ENCODE measurements at places on chromosomes 12 and 14. TPM values are rescaled to one million over a fixed set of nuclear protein-coding genes. Genes with fewer than 3 reads are reported as not detected.

GRCh38 chr12:94717108-94717507 lies 66.8 kb upstream of the TMCC3 start:
- DNase-seq, result no peak

DNA sequence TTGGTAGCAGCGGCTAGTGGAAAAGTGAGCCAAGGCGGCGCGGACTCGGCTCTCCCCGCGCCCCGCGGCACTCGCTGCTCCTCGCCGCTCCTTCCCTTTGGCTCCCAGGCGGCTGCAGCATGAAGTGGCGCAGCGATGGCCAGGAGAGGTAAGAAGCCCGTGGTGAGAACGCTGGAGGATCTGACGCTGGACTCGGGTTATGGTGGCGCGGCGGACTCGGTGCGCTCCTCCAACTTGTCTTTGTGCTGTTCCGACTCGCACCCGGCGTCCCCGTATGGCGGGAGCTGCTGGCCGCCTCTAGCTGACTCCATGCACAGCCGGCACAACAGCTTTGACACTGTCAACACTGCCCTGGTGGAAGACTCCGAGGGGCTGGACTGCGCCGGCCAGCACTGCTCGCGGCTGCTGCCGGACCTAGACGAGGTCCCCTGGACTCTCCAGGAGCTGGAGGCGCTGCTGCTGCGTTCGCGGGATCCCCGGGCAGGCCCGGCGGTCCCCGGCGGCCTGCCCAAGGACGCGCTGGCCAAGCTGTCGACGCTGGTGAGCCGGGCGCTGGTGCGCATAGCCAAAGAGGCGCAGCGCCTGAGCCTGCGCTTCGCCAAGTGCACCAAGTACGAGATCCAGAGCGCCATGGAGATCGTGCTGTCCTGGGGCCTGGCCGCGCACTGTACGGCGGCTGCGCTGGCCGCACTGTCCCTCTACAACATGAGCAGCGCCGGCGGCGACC lies 225.6 kb upstream of the CRY1 start:
- DNase-seq, result peak; percentile 11

DNA sequence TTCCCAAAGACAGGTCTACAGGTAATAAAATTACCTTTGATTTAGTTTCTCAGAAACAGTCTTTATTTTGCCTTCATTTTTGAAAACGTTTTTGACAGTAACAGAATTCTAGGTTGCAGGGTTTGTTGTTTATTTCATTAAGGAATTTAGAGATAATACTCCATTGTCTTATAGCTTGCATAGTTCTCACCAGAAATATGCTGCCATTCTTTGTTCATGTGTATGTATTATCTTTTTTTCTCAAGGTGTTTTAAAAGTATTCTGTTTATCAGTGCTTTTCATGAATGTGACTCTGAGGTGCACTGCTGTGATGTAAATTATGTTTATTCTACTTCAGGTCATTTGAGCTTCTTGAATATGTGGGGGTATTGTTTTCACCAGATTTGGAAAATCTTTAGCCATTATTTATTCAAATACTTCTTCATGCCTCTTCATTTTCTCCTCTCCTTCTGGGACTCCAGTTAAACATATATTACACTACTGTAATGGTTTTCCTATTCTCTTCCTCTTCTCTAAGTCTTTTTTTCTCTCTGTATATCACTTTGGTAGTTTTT lies 32.7 kb downstream of the ZNF605 start:
- DNase-seq, result no peak

DNA sequence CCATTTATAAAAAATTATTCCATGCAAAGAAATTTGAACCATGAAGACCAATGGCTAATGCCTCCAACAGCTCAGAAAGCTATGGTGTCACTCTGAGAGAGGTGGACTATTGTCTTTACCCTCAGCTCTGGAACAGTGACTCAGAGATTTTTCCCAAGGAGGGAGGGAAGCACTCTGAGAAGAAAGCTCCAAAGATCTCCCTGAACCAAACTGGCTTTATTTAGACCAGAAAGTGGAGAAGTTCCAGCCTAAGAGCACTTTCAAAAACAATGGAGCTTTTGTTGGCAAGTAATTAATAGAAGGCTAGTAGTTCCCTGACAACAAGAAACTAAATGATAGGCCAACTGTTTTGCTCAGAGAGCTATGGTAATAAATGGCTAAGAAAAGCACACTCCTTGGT lies 599.9 kb upstream of the MDGA2 start:
- DNase-seq, result no peak

- no peak for DNase-seq
Observed at GRCh38 chr12:89817501-89818226, 109.0 kb upstream of the ATP2B1 start.

DNA sequence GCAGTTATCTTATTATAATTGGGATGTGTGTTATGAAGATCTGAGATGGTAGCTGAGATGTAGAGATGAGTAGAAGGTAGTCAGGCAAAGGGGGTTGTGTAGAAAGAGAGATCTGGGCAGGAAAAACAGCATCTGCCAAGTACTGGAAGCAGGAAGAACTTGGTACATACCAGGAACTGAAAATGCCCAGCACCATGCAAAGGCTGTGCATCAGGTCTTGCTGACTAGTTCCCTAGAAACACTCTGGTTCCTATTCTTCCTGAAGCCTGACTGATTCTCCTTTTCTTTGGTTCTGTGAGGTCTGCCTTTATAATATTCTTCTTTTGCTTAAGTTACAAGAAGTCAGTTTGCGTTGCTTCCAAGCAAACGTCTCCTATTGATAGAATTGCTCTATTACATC lies 6.7 kb upstream of the NFATC4 start:
- no peak for DNase-seq

GRCh38 chr14:43003845-43004244 lies 1397.2 kb downstream of the LRFN5 start:
- no peak for DNase-seq

DNA sequence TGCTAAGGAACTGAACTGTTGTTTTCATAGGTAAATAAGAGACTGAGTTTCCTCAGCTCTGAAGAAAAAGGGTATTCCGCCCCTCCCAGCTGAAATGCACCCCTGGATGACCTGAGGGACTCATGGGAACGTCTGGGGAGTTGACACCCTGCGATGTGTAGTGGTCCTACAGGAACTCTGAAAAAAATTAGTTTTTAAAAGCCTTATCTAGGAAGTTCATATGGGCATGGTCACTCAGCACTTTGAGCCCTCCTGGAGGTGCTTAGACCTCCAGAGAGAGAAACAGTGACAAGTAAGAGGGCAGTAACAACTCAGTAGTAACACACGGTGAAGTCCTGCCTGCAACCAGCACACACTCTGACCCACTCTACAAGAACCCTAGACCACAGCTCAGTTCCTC lies 91.2 kb upstream of the CNOT2 start:
- DNase-seq, result no peak

DNA sequence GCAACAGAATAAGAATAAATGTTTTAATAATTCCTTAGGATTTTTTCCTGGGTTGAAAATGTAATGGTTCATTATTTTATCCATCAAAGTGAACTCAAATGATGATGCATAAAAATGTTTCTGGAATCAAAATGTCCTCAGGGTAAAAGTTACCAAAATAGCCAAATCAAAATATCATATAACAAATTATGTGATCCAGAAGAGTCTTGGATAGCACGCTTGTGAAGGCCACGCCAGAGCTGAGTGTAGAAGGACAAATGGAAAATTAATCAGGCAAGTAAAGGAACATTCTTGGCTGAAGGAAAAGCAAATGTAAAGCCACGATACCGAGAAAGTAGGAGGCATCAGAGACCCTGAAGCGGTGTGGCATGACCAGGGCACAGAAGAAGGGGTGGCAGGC lies 169.2 kb downstream of the CAPZA3 start:
- DNase-seq, result no peak

DNA sequence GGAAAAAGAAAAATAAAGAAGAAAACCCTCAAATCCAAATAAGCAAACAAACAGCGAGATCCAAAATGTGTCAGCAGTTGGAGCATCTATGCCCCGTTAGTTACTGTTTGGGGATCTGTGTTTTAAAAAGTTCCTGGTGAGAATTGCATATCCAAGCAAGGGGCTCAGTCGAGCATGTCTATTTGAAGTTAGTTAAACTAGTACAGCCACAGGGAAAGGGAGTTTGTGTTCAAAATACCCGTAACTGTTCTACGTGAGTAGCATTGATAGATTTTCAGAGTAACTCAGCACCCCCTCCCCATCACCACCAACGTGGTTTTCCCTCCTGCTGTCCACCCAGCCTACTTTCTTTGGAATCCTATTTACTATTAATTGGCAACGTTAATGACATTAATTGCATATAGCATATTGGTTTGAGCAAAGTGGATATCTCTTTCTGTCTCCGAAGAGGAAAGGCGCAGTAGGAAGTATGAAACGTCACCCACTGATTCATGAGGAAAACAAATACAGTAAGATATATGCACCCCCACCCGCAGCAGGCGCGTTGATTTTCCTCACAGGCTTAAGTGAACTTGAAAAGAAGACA lies 1.5 kb downstream of the NPAS3 start:
- DNase-seq, result no peak

GRCh38 chr12:92029902-92030586 lies 115.6 kb downstream of the BTG1 start:
- no peak for DNase-seq

GRCh38 chr14:101365329-101366158 lies 195.8 kb upstream of the DIO3 start:
- DNase-seq, result no peak

GRCh38 chr14:68041876-68042354 lies 222.3 kb downstream of the RAD51B start:
- DNase-seq, result no peak

- no peak for DNase-seq
Observed at GRCh38 chr14:30855345-30856037, 18.9 kb upstream of the COCH start.

DNA sequence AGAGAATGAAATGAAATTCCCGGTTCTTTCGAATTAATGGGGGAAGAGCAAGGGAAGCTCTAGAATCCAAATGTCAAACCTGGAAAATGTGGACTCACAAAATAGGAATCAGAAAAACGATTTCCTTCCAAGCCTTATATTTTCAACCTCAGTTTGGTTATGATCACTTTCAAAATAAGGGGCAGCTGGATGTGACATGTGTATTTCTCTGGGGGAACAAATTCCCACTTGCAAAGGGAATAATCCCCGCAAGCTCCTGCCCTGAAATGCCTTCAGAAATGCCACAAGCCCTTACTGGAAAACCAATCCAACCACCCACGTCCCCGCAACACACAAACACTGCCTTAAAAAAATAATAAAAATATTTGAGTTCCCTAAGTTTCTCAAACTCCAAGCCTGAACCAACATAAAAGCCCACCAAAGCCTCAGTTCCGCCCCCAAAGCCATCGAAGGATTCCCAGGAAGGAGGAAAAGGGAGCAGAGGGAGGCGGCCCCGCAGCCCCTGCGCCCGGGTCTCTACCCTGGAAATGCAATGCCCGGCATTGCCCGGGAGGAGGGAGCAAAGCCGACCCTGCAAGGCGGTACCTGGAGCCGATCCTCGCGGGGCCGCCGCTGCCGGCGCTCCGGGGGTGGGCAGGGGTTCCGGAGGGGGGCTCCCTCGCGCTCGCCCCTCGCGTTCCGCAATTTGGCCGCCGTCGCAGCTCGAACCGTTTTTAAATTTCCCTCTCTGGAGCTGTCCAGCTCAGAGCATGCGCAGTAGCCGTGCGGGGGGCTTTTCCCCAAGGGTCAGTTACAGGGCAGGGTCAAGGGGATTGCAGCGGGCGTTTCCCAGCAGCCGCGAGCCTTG lies at the start of gene FOXN4:
Gene FOXN4, minus strand, starts transcription at position 751 of the 847 bp plus-strand sequence. CDS start 963 bp downstream, outside the sequence.
- DNase-seq, result no peak

GRCh38 chr14:101965770-101966722 lies 1.7 kb downstream of the DYNC1H1 start:
- DNase-seq, result no peak

GRCh38 chr12:12562016-12562483 lies 613 bp downstream of the DUSP16 start:
- DNase-seq, result peak; percentile 27

- DNase-seq, result peak; percentile 87
Observed at GRCh38 chr14:102442241-102443211, 67.0 kb downstream of the ANKRD9 start.

- no peak for DNase-seq
Observed at GRCh38 chr14:104161602-104162367, 23.4 kb downstream of the KIF26A start.

DNA sequence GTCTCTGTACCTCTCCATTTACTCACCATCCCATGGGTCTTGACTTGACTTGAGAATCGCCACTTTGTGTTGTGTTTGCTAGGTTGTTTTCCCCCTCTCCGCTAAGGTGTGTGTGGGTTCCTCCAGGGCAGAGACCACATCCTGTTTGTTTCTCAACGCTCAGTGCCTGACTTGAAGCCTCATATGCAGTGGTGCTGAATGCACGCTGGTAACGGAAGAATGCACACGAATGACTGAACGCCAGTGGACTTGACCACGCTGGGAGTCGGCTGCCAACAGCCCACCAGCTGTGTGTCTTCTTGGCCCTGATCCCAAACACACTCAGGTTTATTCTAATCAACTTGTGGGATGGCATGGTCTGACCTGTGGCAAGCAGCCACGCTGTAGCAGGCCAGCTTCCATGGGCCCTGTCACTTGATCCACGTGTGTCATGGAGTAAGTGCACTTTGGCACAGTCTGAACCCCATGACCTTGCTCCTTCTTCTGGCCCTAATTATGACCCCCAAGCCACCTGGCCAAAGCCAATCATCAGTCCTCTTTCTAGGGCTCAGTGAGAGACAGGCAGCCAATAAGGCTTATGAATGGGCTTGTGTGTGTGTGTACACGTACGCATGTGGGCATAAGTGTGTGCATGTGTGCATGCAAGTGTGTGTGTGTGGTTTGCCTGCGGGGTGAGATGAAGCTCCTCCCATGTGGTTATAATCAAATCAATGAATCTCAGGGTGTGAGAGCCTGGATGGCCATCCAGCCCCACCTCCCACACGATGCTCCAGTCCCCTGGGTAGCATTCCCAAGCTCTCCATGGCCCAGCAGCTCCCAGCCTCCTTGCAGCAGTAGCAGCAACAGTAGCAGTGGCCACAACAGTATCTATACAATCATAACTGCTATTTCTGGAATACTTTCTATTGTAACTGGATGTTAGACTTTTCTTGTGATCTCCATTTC lies 6.4 kb upstream of the TC2N start:
- DNase-seq, result peak; percentile 59

- peak; percentile 73 for DNase-seq
Observed at GRCh38 chr14:104316121-104316722, 177.8 kb downstream of the KIF26A start.

DNA sequence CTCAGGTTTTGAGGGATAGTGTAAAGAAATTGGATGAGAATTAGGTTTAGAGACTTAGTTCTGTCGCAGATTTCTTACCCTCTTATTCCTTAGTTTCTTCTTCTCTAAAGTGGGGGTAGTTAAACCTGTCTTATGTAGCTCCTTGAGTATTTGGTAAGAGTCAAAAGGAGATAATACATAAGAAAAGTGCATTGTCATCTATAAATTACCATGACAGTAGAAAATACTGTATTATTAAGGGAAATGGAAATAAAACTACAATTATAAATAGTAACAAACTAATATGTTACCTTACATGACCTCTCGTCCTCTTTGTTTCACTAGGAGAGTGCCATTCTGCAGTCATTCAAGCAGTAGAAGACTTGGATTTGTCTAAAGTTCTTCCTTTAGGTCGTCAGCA lies 49.0 kb downstream of the UTP20 start:
- DNase-seq, result no peak

The MAP1LC3B2 gene
- 2.5 TPM for total RNA-seq

The JDP2 gene
- total RNA-seq, result 49.2 TPM

The HOXC9 gene
- not detected for total RNA-seq

The MDM2 gene
- 45.7 TPM for total RNA-seq

The CPNE6 gene
- not detected for total RNA-seq

The NXPH4 gene
- not detected for total RNA-seq

The NYNRIN gene
- 8.8 TPM for total RNA-seq

The ANO2 gene
- total RNA-seq, result not detected

The MMP14 gene
- total RNA-seq, result 91.6 TPM

The RNASE12 gene
- total RNA-seq, result not detected

The RND1 gene
- total RNA-seq, result 1.1 TPM
